ENCODE measurements at places on chromosomes 3 and 15.

DNA sequence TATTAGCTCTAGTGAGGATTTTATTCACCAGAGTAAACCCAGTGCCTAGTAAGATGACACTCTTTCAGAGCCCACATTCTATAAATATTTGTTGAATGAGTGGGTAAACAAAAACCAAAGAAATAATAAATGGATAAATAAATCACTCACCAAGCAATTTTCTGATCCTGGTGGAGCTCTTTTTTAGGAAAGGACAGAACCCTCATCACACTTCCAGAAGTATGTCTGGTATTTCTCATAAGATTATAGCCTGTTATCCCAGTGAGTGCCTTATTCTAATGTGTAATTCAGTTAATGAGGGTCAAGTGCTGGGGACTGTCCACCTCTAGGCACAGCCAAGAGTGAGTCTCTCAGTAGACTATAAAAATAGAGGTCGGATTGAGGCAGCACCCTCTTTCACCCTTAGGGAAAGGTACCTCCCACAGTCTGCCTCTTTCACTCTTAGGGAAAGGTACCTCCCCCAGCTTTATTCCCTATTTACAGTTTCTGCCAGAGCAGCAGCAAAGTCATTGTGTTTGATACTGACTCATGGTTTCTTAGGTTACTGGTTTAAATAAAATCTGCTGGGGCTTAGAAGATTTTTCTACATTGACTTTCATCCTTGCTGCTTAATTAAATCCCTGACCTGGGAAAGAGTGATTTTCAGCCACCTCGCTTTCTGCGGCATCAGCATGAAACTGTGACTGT, 145.0 kb downstream of the STAC start:
- no peak for DNase-seq

- DNase-seq: no peak
Observed at GRCh38 chr15:45088801-45089711, 24.9 kb downstream of the DUOX2 start.

DNA sequence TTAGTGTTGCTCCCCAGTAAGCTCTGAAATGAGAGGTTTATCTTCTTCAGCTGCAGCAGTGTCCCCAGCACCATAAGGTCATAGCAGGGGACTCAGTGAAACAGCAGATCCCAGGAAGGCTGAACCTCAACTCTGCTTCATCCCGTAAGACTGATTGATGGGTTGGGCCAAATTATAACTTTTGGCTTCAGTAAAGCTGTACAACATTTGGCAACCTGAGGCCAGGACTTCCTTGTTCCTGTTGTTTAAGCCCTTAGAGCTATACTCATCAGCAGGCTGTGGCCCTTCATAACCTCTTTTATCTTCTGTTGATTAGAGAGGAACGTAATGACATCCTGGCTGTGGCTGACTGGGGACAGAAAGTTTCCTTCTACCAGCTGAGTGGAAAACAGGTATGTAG, 29.0 kb downstream of the IFT122 start:
- no peak for DNase-seq

DNA sequence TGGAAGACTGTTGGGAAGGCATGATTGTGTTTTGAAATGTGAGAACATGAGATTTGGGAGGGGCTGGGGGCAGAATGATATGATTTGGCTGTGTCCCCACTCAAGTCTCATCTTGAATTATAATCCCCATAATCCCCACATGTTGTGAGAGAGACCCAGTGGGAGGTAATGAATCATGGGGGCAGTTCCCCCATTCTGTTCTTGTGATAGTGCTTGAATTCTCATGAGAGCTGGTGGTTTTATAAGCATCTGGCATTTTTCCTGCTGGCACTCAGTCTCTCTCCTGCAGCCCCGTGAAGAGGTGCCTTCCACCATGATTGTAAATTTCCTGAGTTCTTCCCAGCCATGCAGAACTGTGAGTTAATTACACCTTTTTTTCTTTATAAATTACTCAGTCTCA, 430.5 kb downstream of the OTOL1 start:
- DNase-seq: no peak

GRCh38 chr15:62068810-62069167, 2.0 kb downstream of the C2CD4A start:
- DNase-seq: no peak

- no peak for DNase-seq
Observed at GRCh38 chr3:197183582-197183981, 114.8 kb downstream of the DLG1 start.

- peak; percentile 27 for DNase-seq
Observed at GRCh38 chr15:60720086-60720485, 241.1 kb upstream of the ICE2 start.

DNA sequence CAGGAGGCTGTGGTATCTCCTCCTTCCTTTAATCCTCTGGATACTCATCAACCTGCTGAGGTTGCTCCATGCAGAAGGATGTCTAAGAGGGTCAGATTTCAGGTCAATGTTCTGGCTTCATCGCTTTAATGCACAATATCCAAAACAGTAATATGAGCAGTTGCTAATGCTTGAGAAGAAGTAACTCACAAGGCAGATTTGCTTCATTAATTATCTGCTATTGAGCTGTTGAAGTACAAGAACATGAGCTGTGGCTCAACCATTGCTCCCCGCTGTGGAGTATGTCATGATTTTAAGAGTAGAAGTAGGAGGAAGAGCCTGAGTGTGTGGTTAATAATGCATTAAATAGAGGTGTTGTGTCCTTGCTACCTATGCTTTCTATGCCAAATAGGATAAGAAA, 1412.9 kb upstream of the ALCAM start:
- no peak for DNase-seq

- no peak for DNase-seq
Observed at GRCh38 chr3:156176048-156176447, 55.7 kb downstream of the KCNAB1 start.

GRCh38 chr3:9747267-9747666, 2.5 kb upstream of the OGG1 start:
- DNase-seq: no peak

DNA sequence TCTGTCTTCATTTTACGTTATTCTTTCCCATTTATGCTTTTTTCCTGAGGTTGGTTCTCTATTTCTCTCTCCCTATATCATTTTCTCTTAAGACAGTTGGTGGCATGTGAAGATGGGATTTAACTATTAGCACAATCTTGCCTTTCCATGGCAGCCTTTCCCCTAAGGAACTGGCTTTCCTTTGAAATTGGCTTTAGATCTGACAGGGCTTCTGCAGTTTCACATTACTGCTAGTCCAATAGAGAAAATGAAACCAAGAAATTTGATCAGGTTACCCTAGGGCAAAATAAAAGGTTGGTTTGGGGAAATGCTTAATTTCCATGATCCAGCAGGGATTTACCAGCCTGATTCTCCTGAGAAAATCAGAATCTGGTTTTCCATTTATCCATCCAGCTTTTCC, 22.7 kb upstream of the CHL1 start:
- DNase-seq: no peak

DNA sequence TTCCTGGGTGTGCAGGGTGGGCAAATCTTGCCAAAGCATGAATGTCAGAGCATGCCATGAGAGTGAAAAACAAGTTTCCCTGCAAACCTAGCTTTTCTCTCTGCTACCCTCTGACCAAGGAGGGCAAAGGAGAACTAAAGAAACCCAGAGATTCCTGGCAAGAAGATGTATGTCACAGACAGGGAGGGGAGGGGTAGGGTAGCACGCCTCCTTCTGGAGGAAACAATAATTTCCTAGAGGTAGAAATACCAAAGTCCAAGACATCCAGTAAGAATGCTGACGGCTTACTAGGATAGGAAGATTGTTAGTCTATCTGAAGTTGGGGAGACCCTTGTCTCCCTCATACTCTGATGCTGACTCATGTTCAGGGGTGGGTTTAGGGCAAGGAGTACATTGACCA, 203.9 kb downstream of the NR1D2 start:
- DNase-seq: no peak

DNA sequence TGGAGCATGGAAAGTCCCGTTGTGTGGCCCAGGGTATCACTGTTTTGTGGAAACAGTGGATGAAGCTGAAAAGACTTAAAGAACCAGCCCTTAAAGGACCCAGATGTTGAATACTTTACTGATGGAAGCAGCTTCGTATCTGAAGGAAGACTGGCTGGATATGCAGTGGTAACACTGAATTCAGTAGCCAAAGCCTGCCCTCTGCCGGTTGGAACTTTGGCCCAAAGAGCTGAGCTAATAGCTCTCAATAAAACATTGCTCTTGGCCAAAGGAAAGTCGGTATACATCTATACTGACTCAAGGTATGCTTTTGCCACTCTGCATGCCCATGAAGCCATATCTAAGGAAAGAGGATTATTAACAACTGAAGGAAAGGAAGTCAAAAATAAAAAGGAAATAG, 885.4 kb downstream of the PDCD6IP start:
- peak; percentile 12 for DNase-seq

DNA sequence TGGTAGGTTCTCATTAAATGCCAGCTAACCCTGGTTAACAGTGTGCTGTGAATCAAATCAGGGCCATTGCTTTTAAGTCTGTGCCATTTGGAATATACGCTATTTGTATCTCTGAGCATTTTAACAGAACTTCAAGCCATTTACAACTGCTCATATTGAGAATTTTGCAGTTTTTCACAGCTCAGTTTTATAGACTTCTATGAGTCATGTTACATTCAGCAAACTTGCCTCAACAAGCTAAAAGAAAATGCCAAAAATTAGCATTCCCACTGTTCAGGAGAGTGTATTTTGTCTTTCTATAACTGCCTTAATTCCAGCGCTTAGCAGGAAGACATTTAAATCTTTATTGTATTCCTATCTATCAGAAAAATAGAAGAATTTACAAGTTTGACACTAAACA, 196.4 kb downstream of the GBE1 start:
- DNase-seq: no peak

DNA sequence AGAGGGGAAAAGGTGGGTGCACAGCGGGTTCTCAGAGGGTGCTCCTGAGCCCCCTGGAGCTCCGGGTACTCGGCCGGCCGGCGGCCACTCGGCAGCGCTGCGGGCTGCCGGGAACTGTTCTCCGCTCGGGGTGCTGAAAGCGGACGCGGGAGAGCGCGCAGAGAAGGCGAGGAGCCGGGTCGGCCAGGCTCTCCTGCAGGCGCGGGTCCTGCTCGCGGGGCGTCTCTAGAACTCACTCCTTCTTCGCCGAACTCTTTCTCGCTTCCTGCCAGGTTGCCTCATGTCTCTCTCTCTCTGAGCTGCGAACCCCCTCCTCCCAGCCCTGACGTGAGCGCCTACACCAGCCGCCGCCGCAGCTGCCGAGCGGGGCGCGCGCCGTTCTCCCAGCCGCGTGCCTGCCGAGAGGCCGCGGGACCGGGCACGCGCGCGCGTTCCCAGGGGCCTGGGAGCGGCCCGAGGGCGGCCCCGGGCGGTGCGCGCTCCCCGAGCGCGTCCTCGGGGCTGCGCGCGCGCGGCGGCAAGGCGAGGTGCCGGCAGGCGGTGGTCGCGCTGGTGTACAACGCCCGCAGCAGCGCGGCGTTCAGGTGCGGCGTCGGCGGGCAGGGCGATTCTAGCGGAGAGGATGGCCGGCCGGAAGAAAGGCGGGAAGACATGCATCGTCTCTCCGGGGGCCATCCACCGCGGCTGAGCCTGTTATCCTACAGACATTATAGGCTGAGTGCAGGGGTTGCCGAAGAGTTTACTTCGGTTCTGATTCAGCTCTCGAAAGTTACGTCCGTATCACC, at the start of gene PEX5L:
TSS of gene PEX5L (minus strand) at position 267 of the 785 bp plus-strand sequence. CDS start 338 bp downstream, outside the sequence.
- DNase-seq: peak; percentile 4

GRCh38 chr3:194675680-194676079, 3.7 kb upstream of the LSG1 start:
- DNase-seq: no peak

DNA sequence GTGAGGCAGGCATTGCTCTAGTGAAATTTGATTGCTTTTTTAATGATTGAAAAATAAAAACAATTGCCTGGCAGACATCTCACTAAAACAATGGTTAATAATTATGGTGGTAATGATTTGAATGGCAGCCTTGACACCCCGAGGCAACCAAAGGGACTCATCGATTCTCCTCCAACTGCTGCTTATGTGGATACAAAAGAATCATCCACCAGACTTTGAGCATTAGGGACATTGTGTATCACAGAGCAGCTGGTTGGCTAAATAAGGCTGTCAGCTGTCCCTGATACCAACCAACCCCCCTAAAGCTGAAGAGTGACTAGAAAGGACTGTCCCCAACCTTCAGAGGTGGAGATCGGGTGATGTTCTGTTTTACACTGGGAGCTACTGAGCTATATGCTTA, 1.7 kb upstream of the CD47 start:
- no peak for DNase-seq

- DNase-seq: no peak
Observed at GRCh38 chr3:35064761-35065160, 574.6 kb upstream of the ARPP21 start.

DNA sequence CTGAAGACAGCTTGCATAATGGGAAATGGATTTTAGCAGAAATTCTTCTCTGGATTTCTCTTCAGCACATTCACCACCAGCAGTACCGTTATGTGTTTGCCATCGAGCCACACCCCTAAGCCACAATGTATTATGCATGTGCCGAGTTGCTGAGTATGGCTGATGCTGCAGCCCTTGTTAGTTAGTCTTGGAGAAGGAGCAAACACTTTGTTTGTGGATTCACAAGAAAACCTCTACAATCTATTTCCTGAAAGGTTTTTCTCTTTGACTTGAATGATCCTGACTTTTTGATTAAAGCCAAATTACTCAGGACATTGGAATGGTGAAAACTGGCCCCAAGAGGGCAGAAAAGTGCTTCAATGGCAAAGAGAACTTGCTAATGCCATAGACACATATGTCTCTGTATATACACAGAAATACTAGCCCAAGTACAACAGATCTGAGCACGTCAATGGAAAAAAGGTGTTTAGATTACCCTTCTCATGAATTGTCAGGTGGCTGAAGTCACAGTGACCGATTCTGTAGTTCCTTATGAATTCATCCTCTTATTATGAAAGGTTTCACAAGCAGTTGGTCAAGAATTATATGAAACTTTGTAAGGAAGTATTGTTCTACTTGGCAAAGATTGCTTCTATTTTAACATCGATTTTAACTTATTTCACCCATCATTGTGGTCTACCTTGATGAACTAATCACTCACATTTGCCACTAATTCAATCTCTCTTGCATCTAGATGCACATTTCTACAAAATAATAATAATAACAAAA, 103.0 kb downstream of the P3H2 start:
- DNase-seq: no peak

DNA sequence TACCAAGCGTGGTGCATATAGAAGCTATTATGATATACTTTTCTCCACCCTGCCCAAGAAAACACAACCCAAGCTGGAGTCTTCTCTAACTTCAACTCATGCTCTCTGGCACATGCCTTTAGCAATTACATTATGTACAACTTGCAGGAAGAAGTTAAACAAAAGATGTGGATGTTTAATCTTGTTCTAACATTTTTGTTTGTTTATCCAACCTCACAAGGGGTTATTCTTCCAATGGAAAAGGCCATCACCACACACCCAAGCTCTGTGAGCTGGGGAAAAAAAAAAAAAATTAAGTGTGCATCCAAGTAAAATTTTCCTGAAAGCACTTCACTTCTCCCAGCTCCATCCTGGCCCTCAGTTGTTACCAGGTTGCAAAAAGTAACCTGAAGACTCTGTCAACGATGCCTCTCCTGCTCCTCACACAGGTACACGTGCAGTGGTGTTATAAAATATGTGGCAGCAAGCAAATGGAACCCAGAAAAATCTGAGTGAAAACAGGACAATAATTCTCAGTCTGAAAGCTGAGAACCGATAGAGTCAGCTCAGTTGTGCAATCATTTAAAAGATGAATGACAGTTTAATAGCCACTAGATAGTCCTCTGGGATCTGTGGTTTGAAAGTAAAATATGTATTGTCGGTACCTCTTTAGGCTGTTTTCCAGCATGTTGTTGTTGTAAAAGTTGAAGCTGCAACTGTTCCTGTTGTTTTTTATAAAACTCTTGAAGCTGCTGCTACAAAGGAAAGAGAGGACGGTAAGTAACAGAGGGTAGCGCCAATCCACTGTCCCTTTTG, 531.4 kb downstream of the FOXP1 start:
- no peak for DNase-seq

Measured in activated CD4-positive, alpha-beta T cell treated with anti-CD3 and anti-CD28 coated beads, Interleukin-2, amount 50 U/mL, for 1 hour (primary cell).